ENCODE measurements at places on chromosomes 1 and 21.

- DNase-seq: no peak
These were observed 11.6 kb downstream of the SUCO start for GRCh38 chr1:172544481-172545104.

DNA sequence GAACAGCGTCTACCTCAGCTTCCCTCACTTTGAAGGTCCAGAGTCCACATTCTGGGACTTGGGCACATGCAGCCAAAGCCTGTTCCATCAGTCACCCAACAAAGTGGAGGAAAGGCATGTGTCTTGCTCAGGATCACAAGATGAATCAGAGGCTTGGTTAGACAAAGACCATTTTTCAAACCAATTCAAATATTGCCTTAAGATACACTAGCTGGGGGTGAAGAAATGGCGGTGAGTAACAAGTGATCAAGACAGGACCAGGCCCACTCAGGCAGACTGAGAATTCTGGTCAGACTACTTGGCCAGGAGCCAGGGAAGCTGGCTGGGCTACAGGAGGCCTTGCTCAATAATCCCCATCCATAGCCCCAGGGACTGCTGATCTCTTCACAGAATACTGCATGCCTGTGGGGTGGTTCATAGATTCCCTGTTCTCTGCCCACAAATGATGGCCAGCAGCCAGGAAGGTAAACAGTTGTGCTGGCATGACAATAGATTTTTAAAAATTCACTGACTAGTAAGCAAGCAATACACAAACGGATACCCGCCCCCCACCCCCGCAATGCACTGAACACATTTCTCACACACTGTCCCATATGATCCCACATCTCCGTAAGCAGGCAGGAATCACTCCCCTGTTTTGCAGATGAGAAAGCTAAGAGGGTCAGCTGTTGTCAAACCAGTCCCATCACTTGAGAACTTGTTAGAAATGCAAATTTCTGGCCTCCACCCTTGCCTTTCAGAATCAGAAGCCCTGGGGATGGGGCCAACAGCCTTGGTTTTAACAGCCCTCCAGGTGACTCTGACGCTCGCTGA is 27.2 kb downstream of the ERI3 start:
- peak; percentile 100 for DNase-seq

- no peak for DNase-seq
These were observed 21.5 kb upstream of the RCAN3 start for GRCh38 chr1:24481101-24481500.

GRCh38 chr1:109397581-109398342 is at the start of gene SORT1:
SORT1 (minus strand) TSS chr1:109397918; CDS start chr1:109397892, 26 bp downstream.
- peak; percentile 60 for DNase-seq

- no peak for DNase-seq
These were observed at the start of gene CAMTA1 for GRCh38 chr1:6785318-6785727. CAMTA1 (plus strand) TSS chr1:6785454; CDS start chr1:6785531, 77 bp downstream.

DNA sequence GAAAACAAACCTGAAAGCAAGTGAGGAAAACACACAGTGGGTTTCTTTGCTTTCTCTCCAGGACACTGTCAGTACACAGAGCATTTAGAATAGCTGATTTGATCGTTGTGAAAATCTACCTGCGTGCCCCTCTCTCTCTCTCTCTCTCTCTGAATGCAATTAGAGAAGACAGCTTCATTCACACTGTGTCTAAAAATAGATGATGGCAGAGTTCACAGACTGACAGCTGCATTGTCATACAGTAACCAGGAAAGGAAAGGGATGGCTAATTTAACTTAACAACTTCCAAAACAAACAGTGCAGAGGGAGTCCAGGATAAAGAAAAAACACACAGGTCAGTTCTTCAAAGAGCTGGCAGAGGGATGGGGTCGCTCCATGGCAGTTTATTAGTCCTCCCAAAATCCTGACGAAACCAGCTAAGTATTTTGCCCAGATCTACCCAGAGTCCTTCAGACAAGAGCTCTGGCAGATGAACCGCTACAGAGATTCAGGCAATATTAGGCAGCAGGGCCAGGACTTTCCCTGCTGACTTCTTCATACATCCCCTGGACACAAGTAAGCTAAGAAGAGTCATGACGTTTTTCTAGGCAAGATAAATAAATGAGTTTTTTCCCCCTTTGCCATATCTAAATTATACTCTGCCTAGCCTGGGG is 58.9 kb downstream of the WLS start:
- DNase-seq: peak; percentile 33

DNA sequence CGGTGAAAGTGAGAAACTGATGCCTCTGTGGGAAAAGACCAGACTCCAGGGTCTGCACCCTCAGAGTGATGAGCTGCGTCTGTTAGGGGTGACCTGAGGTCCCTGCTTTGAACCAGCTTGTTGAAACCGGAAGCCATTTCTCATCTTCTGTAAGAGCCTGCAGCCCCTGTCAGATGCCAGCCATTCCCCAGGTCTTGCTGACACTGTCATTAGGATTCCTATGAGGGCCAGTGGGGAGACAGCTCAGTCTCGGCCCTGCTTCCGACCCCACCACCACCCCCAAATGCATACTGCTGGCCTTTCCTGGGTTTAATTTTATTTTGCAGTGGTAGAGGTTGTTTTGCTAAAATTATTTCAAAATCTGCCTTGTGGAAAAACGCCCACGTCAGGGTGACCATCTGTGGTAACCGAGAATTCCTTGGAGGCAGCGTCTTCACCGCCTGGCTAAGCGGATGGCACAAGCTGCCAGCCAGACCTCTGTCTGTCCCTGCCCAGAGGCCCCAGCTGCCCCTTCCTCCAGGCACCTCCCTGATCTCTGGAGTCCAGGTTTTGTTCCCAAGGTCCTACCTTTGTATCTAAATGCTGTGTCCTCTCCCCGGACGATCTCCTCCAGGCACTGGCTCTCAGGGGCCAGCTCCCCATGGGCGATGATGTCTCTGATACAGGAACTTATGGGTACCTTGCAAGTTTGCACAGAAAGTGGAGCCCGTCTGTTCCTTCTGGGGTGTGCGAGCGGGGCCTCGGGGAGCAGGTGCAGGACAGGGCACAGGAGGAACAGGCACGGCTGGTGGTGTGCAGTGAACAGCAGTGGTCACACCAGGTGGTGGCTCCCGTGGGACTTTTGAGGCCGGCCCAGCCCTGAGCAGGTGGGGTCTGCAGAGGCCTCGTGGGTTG is 49.9 kb downstream of the PRKCZ start:
- no peak for DNase-seq

- DNase-seq: no peak
These were observed 136.1 kb downstream of the TGFBR3 start for GRCh38 chr1:91749788-91750231.

GRCh38 chr1:157105988-157106812 is 6.6 kb upstream of the ETV3L start:
- peak; percentile 90 for DNase-seq

- no peak for DNase-seq
These were observed 34.6 kb downstream of the TRAPPC10 start for GRCh38 chr21:44046734-44047133.

GRCh38 chr1:10621906-10622305 is 147.2 kb downstream of the PEX14 start:
- no peak for DNase-seq

DNA sequence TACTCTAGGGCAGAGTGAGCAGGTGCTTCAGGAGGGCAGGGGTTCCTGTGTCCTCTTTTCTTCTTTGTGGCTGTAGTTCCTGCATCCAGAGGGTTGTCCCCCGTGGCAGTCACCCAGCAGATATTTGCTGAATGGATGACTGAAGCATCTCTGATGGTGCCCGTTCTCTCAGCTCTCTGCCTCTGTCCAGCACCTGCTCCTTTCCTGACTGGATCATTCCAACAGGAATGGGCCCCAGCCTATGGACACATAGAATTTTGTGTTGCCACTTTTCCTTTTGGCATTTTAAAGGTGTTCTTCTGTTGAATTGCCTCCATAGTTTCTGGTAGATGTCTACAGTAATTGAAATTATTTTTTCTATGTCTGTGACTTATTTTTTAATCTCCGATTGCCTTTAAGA is 372.5 kb upstream of the C1orf174 start:
- no peak for DNase-seq

DNA sequence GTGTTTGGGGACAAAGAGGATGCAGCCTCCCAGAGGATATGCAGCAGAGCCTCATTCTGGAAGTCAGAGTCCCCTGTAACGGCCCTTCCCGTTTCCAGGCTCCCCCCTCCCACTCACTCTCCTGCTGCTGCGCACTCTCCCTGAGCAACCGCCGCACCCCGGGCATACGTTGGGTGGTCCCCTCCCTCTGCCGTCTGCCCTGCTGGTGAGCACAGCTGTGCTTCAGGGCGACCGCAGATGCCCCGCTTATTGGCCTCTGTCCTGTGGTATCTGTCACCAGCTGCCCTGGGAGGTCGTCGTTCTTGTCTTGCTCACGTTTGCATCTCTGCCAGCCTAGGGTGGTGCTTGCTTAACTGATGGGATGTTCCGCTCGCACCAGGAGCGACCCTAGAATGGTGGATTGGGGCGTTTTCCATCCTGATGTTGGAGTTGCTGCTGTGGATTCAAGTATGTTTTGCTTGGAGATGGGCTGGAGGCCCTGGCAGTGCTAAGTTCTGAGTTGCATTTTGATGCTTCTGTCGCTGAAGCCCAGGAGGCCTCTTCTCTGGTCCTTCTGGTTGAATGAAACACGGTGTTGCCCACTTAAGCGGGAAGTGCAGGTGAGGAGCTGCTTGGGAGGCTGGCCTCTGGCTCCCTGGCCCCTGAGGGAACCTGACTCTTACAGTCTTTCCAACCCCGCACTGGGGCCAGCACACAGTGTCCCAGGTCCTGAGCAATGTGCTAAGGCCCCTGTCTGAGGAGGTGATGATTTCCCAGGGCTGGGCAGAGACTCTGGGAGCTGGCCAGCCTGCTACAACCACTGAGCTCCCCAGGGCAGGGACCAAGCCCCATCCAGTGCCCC is 3.2 kb downstream of the TMEM201 start:
- DNase-seq: no peak

DNA sequence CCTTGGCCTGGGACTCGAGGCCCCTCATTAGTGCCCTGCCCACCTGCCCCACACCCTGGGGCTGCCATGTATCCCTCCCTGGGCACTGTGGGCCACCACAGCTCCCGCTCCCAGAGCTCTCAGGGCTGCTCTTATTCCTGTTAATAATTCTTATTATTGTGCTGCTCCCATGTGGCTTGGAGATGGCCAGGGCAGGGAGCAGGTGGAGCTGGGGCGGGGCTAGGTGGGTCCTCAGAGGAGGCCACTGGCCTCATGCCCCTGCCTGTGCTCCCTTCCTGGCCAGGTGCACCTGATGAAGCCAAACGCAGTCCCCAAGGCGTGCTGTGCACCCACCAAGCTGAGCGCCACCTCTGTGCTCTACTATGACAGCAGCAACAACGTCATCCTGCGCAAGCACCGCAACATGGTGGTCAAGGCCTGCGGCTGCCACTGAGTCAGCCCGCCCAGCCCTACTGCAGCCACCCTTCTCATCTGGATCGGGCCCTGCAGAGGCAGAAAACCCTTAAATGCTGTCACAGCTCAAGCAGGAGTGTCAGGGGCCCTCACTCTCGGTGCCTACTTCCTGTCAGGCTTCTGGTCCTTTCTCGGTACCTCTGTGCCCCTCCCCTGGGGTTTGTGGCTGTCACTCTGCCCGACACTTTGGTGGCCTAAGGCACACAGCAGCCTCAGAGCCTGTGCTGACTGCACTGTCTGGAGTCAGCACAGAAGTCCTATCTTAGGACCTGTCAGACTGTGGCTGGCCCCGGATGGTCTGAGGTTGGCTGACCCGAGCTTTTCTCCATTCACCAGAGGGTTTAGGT is 34.1 kb downstream of the BMP8A start:
- no peak for DNase-seq

DNA sequence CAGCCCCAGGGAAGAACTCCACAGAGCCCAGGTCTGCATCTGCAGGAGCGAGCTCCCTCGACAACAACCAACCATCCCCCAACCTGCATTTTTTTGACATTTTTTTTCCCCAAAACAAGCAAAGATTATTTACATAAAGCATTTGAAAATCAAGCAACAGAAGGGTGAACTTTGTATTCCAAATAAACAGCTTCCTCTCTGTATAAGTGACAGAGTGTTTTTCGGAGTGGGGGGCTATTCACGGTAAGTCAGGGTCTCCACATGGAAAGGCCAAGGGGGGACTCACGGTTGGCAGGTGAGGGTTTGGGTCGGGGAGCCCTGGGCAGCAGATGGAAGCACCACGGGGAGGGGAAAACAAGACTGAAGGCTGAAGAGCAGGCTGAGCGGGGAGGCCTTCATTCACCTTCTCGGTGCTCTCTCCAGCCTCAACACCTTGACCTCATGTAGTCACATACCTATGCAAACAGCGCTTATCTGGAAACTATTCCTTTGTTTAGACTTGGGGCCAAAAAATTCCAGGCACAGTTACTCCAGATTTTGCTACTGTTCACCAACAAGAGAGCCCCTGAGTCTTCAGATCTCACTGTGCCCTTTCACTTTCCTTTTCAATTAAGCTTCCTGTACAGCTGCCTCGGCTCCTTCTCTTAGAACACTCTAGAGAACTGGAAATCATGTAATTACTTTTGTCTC is 27.6 kb downstream of the C2CD2 start:
- DNase-seq: peak; percentile 55

DNA sequence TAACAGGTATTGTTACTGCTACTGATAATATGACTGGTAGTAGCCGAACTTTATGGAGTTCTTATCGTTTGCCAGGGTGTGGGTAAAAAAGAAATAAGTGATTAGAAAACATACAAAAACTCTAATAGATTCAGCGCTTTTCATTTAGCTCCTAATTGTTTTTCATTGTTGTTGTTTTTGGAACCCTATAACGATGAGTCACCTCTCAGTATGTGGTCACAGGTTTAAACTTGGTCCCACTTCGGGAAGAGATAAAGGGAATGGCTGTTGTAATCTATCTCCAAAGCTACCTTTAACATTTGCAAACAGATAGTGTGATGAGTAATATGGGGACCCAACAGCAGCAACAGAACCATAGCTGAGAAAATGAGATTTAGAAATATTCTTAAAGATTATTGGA is 62.7 kb upstream of the BCL10 start:
- DNase-seq: peak; percentile 74

DNA sequence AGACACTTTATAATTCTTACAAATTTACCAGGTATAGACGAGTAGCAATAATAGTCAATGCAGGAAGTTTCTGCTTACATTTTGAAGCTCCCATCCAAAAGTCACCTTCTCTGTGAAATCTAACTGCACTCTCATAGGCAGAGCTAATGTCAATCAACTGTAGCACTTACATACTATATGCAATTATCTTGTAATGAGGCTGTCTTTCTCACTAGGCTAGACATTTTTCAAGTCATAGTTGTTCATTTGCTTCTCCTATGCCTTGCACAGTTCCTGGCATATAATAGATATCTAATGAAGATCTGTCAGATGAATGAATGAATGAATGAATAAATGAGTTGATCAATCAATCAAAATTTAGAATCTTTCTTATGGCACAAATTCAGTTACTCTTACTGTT is 273.0 kb upstream of the DAB1 start:
- no peak for DNase-seq
